ENCODE measurements at places on chromosomes 3 and 15.

DNA sequence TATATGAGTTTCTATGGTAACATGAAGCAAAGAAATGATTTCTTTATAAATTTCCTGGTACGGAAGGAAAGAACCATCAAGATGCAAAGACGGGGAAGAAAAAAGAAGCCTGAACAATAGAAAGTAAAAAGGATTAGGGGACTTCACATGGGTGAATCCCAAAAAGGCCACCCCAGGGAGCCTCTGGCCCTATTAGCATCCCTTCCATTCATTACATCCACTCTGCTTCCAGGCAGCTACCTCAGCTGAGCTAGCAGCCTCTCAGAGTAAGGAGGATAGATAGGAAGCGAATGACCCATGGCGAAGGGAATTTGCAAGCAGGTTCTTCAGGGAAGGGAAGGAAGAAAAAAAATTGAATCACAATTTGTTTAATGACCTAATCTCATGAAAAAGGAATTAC, 81.6 kb downstream of the GABRB3 start:
- no peak for DNase-seq

GRCh38 chr3:113695431-113695785, 1.0 kb downstream of the USF3 start:
- DNase-seq = no peak

GRCh38 chr3:99765042-99765942, 52.4 kb upstream of the CMSS1 start:
- no peak for DNase-seq

DNA sequence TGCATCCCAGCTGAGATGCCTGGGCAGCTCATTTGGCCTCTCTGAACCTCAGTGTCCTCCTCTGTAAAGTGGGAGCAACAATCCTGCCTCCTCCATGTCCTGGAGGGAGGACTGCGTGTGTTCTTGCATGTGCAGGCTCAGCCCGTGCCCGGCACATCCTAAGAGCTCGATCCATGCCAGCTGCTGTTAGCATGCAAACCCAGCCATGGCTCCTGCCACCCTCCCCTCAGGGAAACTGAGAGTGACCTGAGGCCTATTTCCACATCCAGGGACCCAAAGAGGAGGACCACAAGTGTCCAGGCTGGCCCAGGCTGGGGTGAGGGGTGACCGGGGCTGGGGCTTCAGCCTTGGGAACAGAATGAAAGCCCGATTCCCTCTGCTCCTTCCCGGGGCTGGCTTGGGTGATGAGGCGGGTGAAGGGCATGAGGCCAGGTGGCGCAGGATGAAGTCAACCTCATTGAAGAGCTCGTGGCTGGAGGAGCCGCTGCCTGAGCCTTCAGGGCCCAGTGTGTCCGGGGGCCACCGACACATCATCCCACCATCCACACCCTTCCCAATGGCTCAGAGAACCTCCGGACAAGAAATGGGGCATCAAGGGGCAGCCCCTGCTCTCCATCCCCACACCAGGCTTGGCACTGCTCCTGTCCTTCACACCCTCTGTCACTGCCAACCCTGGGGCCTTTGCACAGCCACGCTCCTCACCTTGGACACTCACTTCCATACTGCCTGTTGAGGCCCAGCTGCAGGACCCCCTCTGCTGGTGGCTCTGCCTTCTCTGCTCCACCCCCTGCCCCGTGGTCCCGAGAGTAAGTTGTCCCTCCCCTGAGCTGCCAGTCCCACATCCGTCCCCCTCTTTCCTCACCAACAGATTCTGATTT, 42.5 kb downstream of the ADAMTS7 start:
- no peak for DNase-seq

DNA sequence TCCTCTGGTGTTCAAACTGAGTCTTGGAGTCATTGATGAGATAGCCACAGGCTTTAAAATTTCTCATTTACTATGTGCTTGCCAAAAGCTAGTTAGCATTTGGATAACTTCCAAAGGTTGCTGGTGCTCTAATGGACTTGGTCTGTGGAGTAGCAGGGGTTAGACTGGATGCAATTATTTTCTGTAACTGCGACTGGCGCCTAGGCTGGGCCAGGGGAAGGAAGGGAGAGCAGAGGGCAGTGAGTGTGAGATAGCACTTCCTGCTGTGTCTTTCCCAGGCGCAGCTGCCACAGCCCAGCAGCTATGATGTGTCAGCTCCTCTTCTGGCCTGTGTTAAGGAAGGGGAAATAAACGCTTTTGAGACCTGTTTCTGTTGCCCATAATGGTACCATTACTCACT, 98.6 kb downstream of the MYRIP start:
- DNase-seq = no peak

GRCh38 chr3:9185046-9185445, 64.4 kb downstream of the SRGAP3 start:
- no peak for DNase-seq

DNA sequence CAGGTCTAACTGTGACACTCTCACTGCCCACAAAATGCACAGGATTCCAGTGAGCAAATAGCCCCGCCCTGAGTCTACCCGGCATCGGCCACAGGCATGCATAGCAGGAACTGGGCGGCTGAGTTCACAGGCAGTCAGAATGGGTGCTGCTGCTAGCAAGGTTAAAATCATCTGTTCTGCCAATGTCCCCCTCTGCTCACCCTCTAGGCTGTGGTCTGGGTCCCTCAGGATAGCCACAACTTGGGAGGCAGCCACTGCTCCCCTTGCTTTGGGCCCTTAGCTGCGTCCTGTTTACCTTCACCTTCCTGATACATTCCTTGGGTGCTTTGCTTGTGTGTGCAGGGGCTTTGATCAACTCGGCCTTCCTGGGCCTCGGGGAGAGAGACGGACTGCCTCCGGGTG, 232.9 kb upstream of the RGMA start:
- DNase-seq = no peak

All from CD4-positive, alpha-beta T cell treated with Interferon alpha-2 for 1 hour (primary cell).